Activated naive CD4-positive, alpha-beta T cell treated with anti-CD3 and anti-CD28 coated beads, Interleukin-2, amount 50 U/mL, for 72 hours (primary cell): ENCODE measurements at places on chromosomes 5 and 9. TPM values are rescaled to one million over a fixed set of nuclear protein-coding genes. Genes with fewer than 3 reads are reported as not detected.

DNA sequence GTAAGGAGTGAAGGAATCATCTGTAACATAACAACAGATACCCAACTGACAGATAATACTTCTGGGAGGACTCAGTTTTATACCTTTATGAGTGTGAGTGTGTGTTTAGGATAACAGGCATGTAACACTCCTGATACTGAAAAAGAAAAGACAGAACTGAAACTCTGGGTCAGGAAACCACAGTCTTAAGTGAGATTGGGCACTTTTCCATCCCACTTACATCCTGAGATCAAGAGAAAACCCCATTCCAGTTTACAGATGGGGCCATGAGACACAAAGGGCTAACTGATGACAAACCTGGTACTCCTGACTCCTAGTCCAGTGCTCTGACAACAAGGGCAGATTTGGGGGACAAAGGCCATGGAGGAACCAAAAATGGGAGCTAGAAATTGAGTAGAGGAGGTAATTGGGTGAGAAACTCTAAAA, 18.0 kb downstream of the IL5 start:
- DNase-seq: no peak

SLC6A3 gene
- total RNA-seq: not detected

DNA sequence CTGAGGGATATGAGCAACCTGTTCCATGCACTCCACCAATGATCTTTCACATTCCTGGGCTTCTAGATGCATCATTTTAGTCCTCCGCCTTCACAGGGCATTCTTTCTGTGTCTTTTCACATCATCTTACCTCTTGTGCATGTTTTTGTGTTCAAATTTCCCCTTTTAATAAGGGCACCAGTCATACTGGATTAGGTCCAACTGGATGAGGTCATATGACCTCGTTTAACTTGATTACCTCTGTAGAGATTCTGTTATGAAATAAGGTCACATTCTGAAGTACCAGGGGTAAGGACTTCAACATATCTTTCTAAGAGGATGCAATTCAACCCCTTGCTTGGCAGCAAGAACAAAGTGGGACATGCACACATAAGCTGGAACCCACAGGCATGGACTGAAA, 335.3 kb upstream of the TLE4 start:
- DNase-seq: no peak

S1PR3 gene
- 0.14 TPM for total RNA-seq

DNA sequence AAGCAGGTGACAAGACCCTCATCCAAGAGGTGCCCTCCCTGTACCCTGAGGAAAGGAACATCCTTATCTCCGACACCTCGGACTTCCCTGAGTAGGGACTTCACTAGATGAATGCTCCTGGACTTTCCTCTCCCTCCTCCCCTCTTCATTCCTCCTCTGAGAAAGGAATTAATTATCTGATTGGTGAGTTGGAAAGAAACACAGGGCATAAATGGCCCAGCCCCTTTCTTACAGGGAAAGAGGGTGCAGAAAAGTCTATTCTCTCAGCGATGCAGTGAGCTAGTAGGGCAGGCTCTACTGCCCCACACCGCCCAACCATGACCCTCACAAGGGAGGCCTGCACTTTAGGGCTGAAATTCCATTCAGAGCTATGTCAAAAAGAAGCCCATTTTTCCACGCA, 87.5 kb downstream of the TTC39B start:
- no peak for DNase-seq

- DNase-seq: no peak
Measured at GRCh38 chr5:116130471-116130870, 45.6 kb downstream of the COMMD10 start.

MTMR12 gene
- 13.3 TPM for total RNA-seq

ZNF879 gene
- total RNA-seq: 2.7 TPM

PCDHGB1 gene
- total RNA-seq: not detected

ITGA1 gene
- total RNA-seq: 6.0 TPM

GRCh38 chr9:117480729-117481128, 65.9 kb upstream of the ASTN2 start:
- no peak for DNase-seq

DNA sequence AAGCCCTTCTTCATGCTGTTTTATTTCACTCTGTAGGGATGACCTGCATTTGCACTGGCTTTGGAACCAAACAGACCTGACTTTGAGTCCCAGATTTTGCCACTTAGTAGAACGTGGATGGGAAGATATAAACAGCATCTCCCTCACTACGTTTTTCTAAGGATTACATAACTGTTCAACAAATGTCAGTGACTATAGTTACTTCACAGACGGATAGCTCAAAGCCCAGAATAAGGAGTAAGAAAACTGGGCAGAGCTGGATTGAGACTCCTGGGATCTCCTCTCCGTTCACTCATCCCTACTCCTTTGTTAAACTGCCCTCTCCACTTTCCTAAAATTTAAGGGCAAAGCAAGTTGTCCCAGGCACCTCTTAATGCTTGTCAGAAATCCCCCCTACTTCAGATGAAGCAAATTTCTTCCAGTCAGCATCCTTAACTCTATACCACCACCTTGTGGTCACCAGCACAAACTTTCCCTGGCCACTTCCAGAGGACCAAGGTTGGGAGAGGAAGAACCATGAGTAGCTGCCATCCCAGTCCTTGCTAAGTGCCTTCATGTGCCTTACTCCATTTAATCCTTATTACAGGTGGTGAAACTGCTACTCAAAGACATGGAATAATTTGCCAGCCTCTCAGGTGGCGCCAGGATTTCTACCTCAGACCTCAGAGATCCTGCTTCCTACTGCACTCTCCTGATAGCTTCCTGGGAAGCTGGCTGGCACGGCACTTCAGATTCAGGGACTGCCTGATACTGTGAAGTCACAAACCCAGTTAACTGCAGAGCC, 38.4 kb downstream of the EGR1 start:
- DNase-seq: peak; percentile 30

LCN10 gene
- 0.89 TPM for total RNA-seq

DNA sequence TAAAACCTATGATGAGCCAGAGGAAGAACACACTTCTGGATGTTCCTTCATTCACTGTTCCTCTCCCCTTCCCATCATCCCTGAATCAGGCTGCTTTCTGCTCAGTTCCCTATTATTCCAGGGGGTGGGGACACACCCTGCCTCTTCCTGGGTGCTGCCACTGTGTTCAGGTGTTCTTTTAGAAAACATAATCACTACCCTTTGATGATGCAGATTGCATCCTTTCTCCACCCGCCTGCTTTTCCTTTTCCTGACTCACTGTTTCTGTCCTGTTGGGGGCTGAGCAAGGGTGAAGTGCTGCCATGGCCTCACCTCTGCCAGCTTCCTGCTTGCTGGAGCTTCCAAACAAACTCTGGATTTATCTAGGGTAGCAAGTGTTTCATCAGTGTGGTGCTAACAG, 331.9 kb upstream of the GRIA1 start:
- DNase-seq: no peak

DNA sequence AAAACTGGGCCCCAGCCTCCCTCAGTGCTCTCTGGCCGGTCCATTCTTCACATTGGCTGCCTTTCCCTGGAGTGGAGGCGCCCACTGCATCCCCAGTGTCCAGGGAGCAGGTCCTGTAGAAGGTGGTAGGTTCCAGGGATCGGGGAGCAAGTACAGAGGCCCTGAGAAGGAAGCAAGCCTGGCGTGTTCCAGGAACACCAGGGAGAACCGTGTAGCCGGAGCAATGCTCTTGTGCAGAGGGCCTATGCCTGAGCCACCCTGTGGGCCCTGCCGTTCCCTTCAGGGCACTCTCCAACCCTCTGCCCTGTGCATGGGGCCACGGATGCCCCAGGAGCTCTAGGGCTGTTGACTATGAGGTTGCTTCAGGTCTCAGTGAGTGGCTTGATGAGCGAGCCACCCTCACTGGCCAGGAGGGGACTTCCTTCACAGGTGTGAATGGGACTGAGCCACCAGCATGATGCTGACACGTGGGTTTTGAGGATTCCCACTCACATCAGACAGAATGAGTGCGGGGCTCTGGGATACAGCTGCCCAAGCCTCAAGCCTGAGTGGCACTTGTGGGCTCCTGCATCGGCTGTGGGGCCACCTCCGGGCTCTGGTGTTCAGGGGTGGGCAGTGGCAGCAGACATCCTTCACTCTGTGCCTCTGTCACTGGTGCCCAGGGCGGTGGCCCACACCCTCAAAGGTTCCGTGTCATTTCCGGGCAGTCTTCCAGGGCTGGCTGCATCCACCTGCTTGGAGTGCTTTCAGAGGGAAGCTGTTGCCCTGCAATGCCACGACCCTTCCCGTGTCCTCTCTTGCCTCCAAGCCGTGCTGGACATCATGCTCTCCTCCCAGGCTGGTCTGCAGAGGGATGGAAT, 54.4 kb downstream of the ADAMTS2 start:
- no peak for DNase-seq

STC2 gene
- 39.5 TPM for total RNA-seq

APBA1 gene
- 4.2 TPM for total RNA-seq

DNA sequence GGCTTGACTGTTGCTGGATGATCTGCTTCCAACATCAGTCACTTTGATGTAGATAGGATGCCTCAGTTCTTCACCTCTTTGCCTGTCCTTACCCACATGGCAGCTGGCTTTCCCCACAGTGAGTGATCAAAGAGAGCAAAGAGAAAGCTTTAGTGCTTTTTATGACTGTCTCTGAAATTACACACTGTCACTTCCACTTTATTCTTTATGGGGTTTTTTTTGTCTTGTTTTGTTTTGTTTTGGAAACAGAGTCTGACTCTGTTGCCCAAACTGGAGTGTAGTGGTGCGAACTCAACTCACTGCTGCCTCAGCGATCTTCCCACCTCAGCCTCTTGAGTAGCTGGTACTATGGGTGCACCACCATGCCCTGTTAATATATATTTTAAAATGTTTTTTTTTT, 32.4 kb upstream of the C5orf24 start:
- DNase-seq: peak; percentile 20

CRAT gene
- 35.6 TPM for total RNA-seq
